Lower leg skin (tissue), 4 donors: ENCODE measurements at places on chromosomes 5 and 9.

DNA sequence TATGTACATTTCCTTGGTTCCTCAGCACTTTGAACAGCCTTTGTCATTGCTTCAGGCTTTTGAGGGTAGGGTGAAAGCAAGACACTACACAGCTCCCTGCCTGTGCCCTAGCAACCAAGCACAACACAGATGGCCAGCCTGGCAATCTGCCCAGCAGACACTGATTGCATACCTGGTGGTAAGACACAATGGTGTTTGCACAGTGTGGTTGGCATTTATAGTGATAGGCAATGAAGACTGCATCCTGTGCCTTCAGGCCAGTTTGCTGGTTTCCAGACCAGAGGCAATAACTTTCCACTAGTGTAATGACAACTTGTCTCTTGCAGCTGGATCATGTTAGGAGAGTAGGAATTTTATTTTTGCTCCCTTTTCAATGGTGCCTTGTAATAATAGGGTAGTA lies 144.5 kb upstream of the TNC start:
- no peak for DNase-seq

DNA sequence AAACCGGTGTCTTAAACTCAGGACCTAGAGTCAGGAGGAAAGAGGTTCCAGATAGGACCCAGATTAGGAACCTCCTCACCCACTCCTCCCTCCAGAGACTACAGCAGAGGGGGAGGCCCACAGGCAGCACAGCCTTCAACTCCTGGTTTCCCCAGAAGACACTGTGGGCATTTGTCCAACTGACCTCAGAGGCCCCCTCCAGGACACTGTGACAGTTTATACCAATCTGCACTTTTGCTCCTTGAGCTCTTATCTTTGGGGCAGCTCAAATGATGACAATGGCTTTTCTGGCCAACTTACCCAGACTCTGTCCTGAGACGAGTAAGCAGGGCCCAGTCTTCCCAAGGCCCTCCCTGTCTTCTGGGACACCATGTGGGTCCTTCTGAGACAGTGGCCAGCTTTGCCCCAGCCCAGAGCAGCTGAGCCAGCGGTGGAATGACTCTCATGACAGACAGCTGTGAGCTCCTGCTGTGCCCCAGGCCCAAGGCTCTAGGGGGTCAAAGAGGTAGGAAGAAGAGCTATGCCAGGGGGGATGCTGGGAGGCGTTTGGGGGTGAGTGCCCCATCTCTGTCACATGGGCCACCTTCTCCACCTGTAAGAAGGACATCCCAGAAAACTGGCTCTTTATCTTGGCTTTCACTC lies 14.3 kb downstream of the OR2V2 start:
- no peak for DNase-seq

DNA sequence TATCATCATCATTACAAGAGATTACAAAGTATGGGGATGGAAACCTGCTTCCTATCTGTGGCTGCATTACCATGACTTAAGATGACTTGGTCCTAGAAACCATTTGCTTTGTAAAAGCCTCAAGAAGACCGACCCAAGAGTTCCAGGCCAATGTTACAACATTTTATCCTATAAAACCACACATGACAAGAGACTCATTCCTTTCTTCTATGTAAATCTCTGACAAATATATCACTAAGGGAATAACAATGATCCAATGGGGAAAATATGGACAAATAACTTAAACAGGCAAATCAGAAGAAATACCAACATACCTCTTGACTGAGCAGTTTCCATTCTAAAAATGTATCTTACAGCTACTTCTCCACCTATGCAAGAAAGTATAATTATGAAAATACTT lies 44.3 kb upstream of the VPS13A start:
- no peak for DNase-seq

- no peak for DNase-seq
These were observed 7.0 kb upstream of the MAMDC2 start for GRCh38 chr9:70036641-70037040.

DNA sequence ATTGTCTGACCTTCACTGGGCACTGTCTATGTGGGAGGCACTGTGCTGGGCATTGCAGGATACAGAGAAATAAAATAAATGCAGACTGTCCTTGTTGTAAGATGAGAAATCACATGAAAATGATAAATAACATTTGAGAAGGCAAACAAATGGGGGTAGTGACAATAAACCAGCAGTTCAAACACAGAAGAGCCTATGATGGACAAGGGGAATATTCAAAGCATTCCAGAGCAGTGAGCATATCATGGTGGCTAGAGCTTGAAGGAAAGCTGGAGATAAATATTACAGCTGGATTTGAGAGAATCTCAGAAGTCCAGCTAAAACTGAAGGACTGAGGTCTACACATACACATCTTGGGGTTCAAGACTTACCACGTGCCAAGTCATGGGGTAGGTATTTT lies 209.9 kb downstream of the ASTN2 start:
- no peak for DNase-seq

DNA sequence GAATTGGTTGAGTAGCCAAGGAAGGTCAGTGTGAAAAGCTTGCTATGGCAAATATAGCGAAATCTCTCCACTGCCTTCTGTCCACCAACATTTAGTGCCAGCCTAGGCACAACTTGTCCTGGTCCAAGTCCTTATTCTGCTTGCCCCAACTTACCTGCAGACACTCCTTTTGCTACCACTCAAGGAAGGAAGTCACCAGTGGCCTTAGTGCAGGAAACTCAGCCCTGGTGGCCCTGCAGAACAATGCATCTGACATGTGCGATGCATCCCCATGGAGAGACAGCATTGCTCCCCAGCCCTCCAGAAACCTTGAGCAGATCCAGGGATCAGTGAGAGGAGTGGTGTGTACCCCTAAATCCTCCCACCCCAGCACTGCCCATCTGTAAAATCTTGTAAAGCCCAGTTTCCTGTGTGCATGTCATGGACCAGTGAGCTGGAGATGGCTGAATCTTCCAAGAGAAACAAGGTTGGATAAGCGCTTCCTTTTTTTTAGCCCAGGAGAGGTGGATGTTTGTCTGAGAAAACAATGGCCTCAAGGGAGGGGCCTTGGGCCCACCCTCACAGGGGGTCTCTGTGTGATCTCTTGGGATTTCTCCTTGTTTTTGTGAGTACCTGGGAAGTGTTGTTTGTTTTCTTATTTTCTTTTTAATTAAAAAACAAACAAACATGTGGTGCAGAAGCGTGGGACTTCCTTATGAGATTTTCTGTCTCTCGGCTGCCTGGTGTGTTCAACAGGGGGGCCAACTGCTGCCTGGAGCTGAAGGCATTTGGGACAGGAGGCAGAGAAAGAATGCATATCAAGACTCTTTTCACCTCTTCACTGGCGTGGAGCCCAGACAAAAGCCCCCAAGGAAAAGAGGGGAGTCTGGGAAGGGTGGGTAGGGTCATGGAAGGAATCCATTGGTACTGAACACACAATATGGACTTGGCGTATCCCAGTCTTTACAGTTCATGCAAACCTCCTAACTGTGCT lies 3.6 kb downstream of the FOXI1 start:
- peak; percentile 74 for DNase-seq
